ENCODE measurements at places on chromosomes 4 and X.

GRCh38 chrX:64642482-64642881 lies 247.2 kb upstream of the MTMR8 start:
- DNase-seq = no peak

- DNase-seq = no peak
Observed at GRCh38 chr4:65719635-65720034, 49.3 kb upstream of the EPHA5 start.

DNA sequence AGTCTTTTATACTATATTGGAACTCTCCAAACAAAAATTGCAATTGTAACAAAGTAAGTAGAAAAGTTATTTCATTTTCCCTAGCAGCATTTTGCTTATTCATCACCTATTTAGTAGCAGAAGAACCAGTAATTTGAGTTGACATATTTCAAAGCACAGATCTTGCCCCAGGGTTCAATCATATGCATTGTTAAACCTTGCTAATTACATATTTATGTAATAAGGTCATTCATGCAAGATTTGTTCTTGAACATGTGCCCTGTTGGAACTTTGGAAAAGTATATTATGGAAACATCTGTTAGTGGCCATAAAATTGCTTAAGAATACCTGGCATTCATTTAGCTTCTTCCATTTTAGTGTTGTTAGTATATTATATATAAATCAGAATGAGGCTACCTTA lies 191.7 kb downstream of the TLL1 start:
- DNase-seq = no peak

- no peak for DNase-seq
Observed at GRCh38 chrX:27715610-27716009, 92.2 kb upstream of the MAGEB10 start.

- DNase-seq = no peak
Observed at GRCh38 chrX:153722704-153723350, 1.4 kb downstream of the BCAP31 start.

DNA sequence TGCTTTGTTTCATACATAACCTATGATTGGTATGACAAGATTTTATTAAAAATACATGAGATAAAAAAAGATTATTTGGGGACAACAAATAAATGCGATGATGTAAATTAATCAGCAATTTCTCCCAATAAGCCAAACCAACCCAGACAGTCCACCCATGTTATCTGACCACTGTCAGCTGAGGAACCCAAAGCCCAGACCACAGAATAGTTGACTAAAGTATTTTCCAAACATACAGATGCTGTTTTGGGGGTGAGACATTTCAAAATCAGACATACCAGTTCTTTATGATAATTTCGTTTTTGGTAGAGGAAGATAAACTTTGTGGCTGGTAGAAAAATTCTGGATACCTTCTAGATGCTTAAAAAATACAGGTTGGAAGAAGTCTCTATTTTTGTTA lies 650.8 kb upstream of the FAM241A start:
- no peak for DNase-seq

- no peak for DNase-seq
Observed at GRCh38 chrX:356385-357034, 30.2 kb downstream of the PPP2R3B start.

- no peak for DNase-seq
Observed at GRCh38 chrX:5648941-5649568, 579.6 kb downstream of the NLGN4X start.

DNA sequence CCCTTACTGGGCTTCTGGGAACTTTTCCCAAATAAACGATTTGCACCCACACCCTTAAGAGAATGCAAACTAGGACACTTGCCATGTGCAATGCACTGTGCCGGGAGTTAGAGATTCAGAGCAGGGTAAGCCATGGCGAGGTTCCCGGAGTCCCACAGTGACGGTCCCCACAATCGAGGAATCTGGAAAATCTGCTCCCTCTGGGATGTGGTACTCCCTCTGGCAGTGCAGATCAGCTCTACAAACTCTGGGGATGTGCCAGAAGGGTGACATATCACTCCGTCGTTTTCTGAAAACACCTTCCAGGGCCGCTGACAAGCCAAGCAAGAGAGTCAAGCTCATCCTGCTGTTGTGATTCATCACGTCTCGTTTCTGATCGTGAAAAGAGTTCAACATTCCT lies 537.5 kb downstream of the BCOR start:
- DNase-seq = no peak

DNA sequence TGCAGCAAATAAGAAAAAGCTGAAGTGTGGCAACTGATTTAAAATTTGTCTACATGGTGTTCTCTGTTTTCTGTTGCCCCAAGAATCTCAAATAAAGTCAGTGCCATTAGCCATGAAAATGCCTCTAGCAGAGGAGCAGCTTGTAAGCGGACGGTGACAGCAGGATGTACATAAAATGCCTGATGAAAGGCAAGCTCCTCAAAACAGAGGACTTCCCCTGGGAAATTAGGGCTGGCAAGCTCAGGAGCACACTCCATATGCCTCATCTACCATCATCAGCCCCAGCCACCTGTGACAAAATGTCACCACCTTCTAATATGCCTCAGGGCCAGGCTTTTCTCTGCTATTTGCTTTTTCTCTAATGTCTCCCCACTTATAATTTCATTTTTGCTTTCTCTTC lies 54.5 kb downstream of the ASB9 start:
- DNase-seq = no peak

DNA sequence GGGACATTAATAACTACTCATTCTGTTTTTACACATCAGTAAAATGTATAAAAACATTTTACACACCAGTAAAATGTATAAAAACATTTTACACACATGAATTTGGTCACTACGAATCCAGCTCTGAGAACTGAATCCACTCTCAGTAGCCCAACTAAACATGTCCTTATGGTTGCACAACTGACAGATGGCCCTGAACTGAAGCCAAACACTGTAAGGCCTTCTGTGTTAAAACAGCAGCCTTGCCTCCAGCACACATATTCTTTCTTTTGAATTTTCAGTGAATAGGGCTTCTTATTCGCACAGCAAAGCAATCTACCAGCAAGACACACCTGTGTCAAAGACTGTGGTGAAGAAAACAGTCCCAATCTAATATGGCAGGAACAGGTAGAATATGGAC lies 169.9 kb upstream of the FMR1 start:
- no peak for DNase-seq

- DNase-seq = no peak
Observed at GRCh38 chr4:40848251-40848650, 98.5 kb downstream of the NSUN7 start.

DNA sequence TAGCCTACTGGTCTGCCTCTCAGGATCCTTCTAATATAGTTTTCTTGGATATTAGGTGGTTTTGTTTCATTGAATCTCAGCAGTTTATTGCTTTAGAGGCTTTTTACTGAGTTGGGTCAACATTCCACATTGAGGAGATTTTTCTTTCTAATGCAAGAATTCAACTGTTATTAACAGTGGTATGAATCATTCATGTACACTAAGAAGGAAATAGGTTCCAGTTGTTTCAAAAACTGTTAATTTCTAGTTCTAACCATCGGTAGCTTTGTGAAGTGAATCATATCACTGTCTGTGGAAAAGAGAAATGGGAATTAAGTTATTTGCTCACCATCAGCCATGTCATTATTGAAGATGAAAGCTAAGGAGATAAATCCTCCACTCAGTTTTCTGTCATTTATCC lies 331.5 kb downstream of the RPA4 start:
- no peak for DNase-seq

DNA sequence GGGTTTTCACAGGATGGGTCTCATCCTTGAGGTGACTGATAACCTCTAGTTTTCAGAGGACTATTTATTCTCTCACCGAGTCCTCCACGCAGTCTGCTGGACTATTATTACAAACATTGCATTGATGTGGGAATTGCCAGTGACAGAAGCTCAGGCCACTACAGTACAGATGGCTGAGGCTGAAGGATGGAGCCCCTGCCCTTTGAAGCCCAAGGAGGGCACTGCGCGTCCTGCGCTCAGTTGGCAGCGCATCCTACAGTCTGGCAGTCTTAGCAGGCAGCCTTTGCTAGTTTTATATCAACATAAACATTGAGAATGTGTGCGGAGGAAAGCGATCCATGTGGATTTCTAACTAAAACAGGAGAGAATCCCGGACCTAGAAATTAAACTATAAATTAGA lies 1.5 kb upstream of the RELL1 start:
- DNase-seq = no peak

DNA sequence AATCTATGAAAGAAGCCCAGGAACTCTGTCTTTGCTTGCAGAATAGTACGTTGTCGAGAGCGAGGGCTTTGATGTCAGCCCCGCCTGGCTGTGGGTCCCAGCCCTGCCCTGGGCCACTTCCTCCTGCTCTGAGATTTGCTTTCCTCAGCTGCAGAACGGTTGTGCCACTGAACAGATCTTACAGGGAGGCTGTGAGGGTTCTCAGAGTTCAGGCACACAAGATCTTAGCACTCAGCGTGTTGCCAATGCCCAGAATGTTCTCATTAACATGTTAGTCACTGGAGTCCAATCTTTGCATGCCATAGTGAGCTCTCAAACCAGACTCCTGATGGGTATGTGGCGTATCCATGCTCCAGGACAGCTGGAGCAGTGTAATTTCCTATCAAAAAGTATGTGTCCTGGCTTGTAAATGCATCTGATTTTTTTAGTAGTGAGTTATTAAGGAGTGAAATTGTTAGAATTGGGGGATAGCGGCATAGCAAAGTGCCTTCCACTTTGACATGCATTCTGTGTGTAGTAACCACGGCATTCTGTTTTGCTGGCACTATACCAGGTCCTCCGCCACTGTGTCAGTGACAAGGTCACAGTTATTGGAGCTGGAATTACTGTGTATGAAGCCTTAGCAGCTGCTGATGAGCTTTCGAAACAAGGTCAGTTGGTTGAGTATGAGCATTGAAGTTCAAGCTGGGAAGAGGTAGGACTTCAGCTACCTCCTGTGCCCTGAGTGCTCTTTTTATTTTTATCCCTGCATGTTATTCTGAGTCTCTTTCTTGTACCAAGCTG lies 31.6 kb downstream of the TKTL1 start:
- DNase-seq = peak; percentile 40

DNA sequence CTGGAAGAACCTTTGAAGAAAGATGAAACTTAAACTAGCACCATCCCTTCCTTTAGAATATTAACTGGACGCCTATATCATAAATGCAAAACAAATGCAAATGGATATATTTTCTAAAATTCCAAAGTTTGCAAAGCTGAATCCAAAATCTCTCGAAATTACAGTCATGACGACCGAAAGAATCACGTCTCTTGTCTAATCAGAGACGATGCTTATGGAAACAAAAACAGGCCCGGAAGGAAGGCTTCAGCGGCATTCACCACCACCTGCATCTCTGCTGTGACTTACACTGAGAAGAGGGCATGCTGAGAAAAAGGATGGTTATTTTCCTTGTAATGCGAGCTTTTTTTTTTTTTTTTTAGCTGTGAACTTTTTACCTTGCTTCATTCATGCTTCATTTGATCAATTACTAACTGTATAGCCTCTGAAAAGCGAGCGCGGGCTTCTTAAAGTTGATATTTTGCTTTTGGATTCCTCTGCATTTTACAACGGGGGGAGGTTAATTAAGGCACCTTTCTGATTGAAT lies 209.3 kb downstream of the SOWAHB start:
- no peak for DNase-seq

- DNase-seq = no peak
Observed at GRCh38 chr4:86720508-86721068, 126.5 kb downstream of the PTPN13 start.

DNA sequence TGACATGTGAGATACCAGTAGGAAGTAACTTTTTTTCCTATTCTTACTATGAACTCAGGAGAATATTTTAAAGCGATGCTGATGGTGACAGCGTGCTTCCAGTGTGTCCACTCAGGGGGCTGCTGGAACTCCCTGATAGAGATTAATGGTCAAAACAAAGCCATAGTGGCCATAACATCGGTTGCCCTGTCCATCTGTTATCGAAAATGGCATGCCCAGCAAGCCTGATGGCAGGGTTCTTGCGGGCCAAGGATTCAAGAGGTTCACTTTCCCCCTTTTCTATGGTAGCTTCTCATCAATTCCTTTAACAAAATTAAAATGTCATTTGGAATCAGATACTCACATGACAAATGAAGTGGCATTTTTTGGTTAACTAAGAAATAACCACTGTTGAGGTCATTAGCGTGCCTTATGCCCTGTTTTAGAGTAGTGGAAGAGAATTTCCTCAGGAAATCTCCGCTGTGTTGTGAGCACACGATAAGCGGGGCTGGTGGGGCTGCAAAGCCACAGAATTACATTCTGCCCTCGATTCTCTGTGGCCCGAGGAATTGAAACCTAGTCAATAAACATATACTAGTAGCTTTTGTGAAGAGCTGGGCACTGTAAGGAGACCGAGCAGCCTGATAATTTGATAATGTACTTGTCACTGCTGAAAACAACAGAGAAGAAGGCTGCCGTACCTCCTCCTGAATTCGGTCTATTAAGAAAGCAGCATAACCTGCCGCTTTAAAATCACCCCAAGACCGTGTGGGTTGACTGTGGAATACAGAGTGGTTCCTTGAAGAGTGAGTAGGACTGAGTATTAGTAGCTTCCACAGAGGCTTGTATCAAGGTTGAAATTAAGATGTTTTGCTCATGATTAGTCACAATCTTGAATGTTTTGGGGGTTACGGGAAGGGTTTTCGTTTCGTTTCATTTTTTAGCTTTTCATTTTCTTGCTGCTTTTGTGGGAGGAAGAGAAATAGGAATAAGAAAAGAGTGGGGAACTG lies 46.7 kb downstream of the PTCHD1 start:
- no peak for DNase-seq

DNA sequence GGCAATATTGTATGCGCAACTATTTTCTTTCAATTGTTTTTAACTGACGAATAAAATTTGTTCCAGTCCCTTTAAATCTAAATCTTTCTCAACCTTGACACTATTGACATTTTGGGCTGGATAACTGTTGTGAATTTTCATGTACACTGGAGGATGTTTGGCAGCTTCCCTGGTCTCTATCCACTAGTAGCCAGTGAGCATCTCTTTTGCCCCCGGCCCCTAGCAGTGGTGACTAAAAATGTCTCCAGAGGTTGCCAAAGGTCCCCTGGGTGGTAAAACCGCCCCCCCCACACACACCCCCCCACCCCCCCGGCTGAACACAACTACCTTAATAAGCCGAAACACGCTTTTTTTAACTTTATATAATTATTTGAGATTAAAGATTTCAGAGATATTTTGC lies 514 bp downstream of the FANCB start:
- no peak for DNase-seq

DNA sequence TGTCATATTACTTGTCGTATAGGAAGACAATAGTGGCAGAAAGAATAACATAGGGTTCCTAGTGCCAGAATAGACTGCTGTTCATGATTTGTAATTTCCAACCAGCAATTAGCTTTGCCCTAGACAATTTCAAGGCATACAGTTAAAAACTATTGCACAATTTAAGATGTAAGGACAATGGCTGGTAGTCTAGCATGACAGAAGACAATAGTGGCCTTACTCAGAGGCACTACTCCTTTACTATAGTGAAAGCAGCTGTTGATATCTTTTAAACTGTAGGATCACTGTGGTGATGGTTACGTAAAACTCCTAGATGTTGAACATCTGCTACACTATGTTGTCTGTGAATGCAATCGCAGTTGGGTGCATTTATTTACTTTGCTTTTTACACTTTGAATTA lies 234.5 kb downstream of the RBMX2 start:
- DNase-seq = no peak

All from T-helper 2 cell (primary cell).